HFF-Myc (cell line): ENCODE measurements at places on chromosomes 4 and X.

DNA sequence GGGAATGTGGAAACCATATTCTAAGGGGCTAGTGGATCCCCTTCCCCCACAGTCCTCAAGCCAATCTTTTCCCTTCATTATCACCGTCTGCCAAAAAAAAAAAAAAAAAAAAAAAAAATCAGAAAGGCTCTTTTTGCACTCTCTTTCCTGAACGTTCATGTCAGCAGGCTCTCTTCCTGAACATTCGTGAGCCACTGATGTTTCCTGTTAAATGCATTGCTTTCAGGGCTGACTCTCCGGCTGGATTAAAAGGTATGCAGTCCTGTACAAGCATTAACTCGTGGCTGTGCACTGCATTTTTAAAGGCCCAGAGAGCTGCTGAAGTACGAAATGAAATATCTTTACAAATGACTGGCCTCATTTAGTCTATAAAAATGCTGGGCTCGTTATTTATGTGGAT, 34.0 kb upstream of the TSPAN5 start:
- no peak for DNase-seq

- no peak for DNase-seq
Measured at GRCh38 chrX:107447642-107448041, 1.8 kb upstream of the FRMPD3 start.

- DNase-seq: peak; percentile 4
Measured at GRCh38 chr4:54318904-54319303, 89.8 kb downstream of the PDGFRA start.

DNA sequence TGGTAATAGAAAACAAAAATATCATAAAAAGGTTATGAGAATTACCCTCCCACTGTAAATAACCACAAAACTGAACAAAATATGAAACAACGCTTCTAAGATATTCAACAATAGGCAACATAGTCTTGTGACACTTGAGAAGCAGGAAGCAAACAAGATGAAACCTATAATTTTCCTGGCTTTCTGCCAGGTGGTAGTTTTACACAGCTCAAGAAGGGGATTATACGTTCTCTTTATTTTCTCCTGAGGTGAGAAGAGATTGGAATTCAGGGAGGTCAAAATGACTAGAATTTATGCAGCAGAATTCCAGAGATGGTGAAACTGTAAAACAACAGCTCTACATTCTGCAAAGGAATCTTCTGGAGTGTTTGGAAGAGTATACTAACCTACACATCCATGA, 186.0 kb downstream of the HHIP start:
- DNase-seq: no peak

DNA sequence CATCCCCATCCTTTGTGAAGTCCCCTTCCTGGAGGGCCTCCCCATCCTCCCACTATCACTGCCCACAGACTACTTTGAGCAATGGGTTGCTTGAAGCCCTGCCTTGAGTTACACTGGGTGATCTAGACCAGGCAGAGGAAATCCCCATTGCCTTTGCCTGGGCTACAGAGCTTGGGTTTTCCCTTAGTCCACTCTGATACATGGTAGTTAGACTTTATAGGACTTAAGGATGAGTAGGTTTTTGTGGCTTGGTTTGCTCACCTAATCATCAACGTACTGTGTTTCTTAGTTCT, 56.6 kb downstream of the TMEM131L start:
- DNase-seq: no peak

- no peak for DNase-seq
Measured at GRCh38 chr4:152613351-152613750, 66.4 kb downstream of the TMEM154 start.

DNA sequence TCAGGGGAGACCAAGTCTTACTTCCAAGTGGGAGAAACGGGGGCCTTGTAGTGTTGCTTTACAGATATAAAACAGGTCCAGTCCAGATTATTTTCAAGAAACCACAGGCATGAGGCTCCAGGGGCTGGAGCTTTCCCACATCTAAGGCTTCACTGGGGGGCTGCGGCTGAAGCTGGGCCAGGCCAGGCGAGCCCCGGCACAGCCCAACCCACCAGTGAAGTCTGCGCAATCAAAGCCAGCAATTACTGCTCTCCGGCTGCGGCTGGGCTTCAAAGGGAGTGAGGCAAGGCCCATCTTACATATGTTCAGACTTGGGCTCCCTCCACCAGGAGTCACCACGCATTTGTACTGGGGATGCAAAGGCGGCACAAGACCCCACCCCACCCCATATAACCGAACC, 61.7 kb downstream of the HADH start:
- no peak for DNase-seq

- no peak for DNase-seq
Measured at GRCh38 chrX:34874763-34875162, 67.8 kb upstream of the FAM47B start.

GRCh38 chr4:90536408-90536807, 409.2 kb downstream of the CCSER1 start:
- DNase-seq: no peak

DNA sequence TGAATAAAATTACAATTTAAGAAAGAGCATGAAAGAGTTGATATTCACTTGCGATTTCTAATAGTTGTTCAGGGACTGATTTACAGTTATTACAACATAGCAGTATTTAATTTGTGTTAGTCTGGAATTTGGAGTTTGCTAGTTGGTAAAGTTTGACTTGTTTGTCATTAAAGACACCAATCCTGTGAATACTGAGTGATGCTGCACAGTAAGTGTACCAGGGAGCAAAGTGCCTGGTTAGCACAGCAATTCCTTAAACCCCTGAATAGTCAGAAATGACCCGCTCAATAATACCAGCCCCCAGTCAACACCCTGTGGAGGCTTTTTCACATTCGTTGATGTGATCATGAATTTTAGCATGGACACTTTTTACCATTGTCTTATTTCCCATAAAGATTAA, 122.2 kb upstream of the GC start:
- DNase-seq: no peak

DNA sequence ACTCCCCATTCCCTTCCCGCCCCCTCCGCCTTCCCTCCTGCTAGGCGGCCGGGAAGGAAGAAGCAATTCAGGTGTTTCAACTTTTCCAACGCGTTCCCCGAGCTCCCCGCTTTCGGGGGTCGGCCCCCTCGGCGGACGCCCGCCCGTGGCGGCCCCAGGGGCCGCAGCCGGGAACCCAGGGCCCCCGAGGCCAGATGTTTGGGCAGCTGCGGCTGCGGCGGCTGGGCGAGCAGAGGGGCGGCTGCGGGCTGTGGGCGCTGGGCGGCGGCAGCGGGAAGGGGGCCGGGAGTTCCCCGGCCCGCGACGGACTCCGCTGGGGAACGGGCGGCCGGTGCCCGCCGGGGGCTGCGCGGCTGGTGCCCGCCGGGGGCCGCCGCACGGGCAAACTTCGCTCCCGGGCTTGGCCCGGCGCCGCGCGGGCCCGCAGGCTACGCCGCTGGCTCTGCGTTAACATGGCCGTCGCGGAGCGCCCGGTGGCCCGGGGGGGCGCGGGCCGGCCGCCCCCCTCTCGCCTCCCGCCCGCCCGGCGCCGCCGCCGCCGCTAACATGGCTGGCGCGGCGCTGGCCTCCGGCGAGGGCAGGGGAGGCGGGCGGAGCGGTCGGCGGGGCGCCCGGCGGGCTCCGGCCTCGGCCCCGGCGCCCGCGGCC, 510 bp downstream of the HMGB3 start:
- no peak for DNase-seq

DNA sequence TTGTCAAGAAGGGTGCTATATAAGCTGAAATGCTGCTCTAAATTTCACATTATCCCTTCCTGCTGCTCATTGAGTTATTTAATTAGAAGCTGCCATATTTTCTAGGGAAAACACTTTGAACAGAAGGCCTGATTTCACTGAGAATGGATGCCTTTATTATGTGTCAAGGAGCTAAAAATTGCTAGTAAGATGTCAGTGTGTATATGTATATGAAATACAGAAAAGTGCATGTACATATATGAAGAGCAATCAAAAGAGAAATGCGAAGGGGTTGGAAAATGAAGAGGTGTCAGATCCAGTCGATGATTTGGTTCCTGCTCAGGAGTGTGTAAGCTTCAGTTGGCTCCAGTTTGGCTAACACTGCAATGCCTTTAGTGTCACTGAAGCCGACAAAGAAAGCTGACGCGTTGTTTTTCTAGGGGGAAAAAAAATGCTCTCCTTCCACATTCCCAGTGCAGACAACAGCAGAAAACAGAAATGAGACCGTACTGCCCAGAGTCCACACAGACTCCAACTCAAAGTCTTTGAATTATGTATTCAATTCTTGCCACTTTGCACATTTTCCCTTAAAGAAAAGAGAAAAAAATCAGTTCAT, 154.2 kb downstream of the NHS start:
- DNase-seq: no peak

DNA sequence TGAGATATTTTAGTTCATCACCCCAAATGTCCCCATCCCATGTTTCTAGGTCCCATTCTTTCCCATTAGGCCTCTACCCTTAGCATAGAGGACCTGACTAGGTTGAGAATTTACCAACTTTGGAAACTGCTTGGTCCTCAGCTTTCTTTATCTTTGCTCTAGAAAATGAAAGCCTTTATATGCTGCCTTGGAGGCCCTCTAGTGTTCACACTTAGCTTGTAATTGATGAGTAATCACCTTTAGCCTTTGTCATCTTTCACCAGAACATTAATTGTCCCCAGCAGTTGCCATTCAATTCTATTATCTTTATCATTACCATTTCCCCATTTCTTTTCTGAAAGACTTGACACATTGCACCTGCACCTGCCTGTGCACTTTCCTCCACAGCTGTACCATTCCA, 589.2 kb upstream of the NR3C2 start:
- no peak for DNase-seq

DNA sequence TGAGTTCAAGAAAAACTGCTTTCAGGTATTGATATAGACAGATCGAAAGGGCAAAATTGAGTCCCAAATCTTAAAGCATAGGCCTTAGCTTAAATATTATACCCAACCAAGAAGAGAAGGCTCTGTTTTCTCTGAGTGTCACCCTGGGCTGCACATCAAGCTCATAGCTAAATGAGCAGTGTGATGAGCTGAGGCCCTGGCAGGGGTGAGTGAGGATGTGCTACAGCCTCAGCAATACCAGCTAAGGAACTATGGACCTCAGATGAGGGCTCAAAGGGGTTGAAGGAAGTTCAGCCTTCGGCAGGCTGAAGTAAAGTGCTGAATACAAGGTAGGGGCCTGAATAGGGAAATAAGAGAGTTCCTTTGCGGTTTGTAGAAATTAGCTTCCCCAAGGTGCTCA, 79.3 kb downstream of the FAM114A1 start:
- no peak for DNase-seq

- no peak for DNase-seq
Measured at GRCh38 chrX:16711893-16712547, 449 bp downstream of the CTPS2 start.

- DNase-seq: no peak
Measured at GRCh38 chr4:23674694-23675093, 215.2 kb downstream of the PPARGC1A start.

DNA sequence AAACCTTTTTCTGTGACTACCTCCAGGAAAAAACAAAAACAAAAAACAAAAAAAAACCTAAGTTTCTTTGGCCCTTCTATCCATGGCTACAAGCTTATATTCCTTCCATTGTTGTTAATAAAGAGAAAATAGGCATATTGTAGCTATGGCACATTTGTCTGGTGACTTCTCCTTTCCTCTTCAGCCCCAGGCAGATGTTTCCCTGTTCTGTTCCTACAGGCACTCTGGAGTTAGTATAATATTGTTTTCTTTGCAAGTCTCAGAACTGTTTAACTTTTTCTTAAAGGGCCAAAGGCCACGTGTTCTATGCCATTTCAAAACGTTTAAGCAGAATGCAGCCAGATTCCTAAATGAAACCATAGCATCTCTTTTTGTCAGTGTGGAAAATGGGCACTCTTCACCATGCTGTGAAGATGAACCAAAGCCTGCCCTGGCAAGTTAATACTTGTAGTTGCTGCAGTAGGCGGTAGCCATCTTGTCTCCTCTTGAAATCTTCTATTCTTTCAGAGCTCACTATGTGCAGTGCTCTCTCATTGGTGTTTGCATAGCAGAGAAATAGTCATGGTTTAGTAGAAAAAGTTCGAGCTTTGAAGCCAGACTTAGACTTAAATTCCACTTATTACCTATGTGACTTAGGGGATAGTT, 44.8 kb upstream of the MTMR1 start:
- DNase-seq: no peak

DNA sequence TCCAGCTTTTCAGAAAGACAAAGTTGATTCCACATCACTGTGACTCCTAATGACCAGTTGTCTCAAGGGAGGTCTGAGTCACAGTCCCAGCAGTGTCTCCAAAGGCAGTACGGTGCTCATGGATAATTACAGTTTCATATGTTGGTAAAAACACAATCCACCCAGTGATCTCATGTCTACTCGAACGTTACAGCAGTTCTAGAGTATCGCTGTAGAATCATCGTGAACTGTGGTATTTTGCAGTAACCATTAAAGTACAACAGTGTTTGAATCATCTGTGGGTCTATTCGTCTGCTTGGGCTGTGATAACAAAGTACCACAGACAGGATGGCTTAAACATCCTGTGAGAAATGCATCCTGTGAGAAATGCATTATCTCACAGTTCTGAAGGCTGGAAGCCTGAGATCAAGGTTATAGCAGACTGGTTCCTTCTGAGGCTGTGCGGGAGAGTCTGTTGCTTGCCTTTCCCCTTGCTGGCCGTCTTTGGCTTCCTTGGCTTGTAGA, 121.1 kb upstream of the SORBS2 start:
- no peak for DNase-seq

DNA sequence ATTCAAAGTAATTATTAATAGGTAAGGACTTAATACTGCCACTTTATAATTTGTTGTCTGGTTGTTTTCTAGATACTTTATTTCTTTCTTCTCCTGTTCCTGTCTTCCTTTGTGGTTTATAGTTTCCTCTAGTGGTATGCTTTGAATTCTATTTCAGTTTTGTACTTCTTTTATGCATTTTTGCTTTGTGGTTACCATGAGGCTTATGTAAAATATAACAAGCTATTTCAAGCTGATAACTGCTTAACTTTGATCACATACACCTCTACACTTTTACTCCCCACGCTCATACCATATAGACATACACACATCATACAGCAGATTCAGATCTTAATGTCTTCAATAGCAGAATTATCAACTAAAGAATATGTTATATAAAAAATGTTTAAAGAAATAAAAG, 192.3 kb downstream of the SCFD2 start:
- no peak for DNase-seq

GRCh38 chrX:32483534-32484136, 727.7 kb downstream of the DMD start:
- DNase-seq: no peak

DNA sequence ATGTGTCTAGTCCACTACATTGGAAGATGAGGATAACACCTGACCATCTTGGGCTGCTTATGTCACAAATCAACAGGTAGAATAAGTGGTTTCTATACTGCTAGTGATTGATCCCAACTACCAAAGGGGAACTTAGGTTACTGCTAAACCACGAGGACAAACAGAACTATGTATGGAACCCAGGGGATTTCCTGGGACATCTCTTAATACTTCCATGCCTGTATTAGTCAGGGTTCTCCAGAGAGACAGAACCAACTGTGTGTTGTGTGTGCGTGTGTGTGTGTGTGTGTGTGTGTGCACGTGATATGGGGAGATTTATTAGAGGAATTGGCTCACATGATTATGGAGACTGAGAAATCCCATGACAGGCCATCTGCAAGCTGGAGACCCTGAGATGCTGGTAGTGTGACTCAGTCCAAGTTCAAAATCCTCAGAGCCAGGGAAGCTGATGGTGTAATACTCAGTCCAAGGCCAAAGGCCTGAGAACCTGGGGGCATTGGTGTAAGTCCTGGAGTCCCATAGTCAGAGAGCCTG, 16.2 kb upstream of the AFF1 start:
- no peak for DNase-seq
